ENCODE measurements at places on chromosomes 12 and 14. TPM values are rescaled to one million over a fixed set of nuclear protein-coding genes. Genes with fewer than 3 reads are reported as not detected.

- DNase-seq, result no peak
Observed at GRCh38 chr12:97260786-97261185, 201.8 kb upstream of the RMST start.

Gene CLEC4C
- not detected for total RNA-seq

Gene TAS2R9
- not detected for total RNA-seq

GRCh38 chr14:78367355-78367754 lies 197.2 kb downstream of the NRXN3 start:
- no peak for DNase-seq

GRCh38 chr12:46490635-46491034 lies 118.1 kb upstream of the SLC38A2 start:
- DNase-seq, result no peak

DNA sequence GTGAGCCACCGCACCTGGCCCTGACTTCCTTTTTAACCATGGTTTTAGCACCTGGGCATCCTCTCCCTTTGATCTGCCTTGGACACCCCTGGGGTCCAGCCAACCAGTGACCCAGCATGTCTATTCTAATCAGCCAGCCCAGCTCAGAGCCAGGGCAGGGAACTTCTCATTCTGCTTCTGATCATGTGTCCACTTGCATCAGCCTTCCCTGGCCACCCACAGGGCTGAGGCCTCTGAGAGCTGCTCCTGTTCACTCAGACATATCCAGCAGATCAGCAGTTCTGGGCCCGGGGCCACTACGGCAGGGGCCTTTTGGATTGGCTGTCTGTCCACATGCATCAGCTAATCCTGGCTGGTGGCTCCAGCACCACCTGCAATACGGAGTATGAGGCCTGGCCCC lies 117.9 kb upstream of the MAP1LC3B2 start:
- DNase-seq, result no peak

DNA sequence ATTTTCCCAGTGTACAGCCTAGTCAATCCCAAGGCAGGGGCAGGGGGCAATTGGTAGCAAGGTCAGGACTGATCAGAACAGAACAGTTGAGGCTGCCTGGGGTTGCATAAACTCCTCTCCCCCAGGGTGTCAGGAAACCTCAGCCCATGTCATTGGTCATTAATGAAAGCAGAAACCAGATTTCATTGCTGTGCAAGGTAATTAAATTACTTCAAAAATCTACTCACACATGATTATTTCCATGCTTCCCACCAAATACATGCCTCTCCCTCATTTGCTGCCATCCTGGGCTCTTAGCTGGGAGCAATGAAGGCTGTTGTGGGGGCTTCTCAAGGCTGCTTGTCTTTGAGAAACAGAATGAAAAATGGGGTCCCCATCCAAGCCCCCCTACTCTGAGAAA lies 124.2 kb downstream of the PHETA1 start:
- DNase-seq, result no peak

DNA sequence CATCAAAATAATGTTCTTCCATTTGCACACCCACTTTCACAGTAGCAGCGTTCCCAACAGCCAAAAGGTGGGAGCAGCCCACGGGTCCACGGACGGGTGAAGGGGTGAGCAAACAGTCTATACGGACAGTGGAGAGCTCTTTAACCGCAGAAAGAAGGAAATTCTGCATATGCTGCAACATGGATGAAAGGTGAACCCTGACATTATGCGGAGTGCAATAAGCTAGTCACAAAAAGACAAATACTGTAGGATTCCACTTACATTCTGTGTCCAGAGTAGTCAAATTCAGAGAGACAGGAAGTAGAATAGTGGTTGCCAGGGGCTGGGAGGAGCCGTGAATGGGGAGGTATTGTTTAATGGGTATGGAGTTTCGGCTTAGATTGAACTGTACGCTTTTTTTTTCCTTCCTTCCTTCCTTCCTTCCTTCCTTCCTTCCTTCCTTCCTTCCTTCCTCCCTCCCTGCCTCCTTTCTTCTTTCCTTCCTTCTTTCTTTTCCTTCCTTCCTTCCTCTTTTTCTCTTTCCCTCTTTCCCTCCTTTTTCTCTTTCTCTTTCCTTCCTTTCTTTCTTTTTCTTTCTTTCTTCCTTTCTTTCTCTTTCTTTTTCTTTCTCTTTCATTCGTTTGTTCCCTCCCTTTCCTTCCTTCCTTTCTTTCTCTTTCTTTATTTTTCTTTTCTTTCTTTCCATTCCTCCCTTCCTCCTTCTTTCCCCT lies 15.8 kb upstream of the ANKRD9 start:
- no peak for DNase-seq

GRCh38 chr12:122394626-122395194 lies 27.8 kb downstream of the CLIP1 start:
- peak; percentile 25 for DNase-seq

Gene PLBD2
- total RNA-seq, result 28.9 TPM

DNA sequence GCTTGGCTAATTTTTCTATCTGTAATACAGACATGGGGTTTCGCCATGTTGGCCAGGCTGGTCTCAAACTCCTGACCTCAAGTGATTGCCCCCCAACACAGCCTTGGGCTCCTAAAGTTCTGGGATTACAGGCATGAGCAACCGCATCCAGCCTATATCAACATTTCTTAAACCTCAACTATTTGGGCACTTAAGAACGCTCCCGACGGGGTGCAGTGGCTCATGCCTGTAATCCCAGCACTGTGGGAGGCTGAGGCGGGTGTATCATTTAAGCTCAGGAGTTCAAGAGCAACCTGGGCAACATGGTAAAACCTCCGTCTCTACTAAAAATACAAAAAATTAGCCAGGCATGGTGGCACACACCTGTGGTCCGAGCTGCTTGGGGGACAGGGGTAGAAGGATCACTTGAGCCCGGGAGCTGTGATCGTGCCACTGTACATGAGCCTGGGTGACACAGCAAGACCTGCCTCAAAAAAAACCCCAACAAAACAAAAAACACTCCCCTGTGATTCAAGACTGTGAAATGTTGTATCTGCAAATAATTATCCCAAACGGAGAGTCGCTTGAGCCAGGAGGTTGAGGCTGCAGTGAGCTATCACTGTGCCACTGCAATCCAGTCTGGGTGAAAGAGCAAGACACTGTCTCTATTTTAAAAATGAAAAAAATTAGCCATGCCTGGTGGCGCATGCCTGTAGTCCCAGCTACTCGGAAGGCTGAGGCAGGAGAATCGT lies 21.5 kb downstream of the PPTC7 start:
- no peak for DNase-seq

DNA sequence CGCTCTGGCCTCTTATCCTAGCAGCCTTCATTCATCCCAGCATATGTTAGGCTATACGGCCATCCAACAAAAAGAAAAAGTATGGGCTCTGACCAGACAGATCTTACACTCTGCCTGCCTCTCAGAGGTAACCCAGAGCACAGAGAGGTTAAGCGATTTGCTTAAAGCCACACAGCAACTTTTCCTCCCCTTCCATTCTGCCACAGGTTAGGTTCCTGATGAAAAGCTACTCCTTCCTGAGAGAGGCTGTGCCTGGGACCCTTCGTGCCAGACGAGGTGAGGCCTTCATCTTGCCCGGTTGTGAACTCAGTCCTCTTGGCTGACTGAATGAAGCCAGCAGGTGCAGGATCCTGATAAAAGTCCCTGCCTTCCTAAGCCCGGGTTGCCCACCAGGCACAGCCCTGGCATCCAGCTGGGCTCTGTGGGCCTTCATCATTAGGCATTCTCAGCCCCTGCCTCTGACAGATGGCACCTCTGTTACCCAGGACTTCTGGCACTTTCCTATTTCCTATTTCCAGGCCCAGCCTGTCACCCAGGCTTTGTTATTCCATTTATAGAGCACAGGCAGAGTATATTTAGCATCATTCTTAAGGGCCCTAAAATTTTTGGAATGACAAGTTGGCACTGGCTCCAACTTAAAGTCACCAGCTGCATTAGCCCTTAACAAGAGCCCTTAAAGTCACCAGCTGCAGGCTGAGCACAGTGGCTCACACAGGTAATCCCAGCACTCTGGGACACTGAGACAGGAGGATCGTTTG lies 12.8 kb downstream of the SOAT2 start:
- DNase-seq, result no peak

- DNase-seq, result no peak
Observed at GRCh38 chr12:130990034-130990433, 36.3 kb downstream of the ADGRD1 start.

DNA sequence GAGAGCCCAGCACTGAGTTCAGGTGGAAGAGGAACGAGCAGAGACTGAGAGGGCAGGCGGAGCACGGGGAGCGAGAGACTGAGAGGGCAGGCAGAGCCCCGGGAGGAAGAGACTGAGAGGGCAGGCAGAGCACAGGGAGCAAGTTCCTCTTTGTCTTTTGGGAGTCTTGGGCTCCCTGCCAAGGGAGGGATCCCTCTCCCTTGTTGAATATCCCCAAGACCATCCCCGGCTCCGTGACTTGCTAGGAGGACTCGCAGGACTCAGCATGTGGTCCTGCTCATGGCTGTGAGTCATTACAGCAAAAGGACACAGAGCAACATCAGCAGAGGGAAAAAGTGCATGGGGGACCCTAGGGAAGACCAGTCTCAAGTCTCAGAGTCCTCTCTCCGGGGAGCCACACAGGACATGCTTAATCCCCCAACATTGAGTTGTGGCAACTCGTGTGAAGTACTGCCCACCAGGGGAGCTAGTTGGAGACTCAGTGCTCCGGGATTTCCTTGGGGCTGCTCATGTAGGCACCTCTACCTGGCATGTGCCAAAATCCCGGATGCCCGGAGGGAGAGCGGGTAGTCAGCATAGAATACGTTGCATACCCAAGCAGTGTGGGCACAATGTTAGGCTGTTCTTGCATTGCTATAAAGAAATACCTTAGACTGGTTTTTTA lies 81.0 kb downstream of the CCDC92 start:
- no peak for DNase-seq

- no peak for DNase-seq
Observed at GRCh38 chr14:27372771-27373170, 774.9 kb upstream of the NOVA1 start.

- no peak for DNase-seq
Observed at GRCh38 chr12:94545935-94546771, 86.5 kb upstream of the CEP83 start.

Gene RNU6-8
- not detected for total RNA-seq

- DNase-seq, result no peak
Observed at GRCh38 chr14:86481104-86481503, 951.2 kb downstream of the FLRT2 start.

DNA sequence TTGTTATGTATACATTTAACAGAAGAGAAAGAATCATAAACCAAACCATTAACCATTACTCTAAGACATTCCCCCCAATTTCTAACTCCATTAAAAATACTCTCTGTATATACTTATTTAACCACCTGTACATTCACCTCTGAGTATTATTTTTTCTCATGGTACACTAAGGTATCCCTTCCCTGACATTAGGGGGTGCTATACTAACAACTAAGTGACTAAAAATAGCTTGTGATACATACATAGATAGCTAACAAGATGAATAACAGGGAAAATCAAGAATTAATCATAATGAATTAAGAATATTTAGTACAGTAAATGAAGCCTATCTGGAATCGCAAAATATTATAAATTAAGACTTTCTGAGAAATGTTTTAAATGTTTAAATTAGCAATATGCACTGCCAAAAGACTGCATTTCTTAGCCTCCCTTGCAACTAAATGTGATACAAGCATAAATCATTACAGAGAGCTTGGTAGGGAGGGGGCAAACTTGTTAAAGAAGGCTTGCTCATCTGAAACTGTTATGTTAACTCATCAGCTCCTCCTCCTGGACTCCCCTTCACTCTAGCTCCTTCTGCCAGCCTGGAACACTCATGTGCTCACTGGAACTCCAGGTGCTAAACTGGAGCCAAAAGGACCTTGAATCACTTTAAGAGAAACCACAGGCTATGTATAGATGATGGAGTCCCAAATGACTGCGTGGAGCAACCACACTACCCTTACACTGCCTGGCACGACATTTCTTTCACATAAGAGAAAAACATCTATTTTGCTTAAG lies 14.9 kb downstream of the C2CD5 start:
- no peak for DNase-seq

Gene AGAP2
- 6.5 TPM for total RNA-seq

DNA sequence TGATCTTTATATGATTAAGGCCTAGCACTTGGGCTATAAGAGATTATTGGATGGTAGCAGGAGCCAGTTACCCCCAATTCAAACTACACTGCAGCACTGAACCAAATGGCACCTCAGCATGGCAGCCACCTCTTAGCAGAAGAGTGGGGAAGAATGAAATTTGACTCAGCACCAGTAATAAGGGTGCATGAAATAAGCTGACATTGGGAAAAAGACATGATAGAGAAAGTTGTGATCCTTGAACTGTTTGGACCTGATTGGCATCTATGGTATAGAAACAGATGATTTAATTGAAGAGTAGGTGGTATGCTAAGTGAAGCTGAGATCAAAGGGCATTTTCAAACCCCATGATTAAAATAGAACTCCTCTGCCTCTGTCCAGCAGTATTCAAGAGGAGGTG lies 389.5 kb downstream of the FOXG1 start:
- DNase-seq, result no peak

Gene CLMN
- 3.7 TPM for total RNA-seq

- DNase-seq, result no peak
Observed at GRCh38 chr14:34775342-34775741, 60.9 kb upstream of the CFL2 start.

Gene GPR68
- total RNA-seq, result 0.41 TPM

DNA sequence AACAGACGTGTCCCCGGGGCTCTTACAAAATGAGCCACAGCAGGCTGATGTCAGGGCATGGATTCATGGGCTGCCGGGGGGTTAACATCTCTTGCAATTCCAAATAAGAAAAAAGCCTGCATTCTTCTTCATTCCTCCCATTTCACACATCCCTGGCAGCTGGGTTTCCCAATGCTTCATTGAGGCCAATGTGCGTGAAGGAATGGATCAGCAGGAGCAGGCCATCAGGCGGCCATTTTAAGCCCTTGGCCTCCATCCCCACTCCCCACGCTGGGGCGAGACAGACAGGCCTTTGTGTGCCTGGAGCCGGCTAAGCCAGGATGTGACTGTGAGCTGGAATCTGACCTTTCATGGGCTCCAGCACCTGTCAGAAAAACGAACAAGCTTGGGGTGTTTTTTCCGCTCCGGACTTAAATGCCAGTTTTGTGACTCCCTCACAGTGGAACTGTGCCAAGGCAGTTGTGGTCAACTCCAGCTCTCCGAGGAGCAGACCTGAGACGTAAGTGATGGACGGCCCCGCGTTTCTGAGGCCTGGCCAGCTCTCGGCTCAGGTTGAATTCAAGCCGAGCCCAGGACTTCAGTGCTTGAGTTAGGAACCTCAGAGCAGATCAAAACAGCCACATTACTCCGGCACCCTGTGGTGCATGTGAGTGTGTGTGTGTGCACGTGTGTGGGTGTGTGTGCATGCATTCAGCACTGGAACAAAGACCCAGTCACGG lies 133.1 kb downstream of the TMEM30B start:
- no peak for DNase-seq

Gene SMOC1
- 4.4 TPM for total RNA-seq

DNA sequence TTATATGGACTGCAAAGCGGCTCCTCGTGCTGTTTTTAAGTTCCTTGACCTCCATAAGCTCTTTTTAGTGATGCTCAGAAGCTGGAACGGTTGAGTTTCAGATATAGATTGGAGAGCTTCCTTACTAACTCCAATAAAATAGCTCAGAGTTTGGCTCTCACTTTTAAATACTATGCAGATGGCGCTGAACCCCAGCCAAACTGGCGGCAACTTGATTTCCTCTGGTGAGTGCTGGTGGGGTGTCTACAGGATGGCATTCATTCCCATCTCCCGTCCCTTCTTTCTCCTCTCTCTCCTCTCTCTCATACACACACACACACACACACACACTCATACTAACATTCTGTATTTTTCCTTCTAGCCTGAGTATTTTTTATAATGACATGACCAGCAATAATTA lies 346.3 kb downstream of the ETNK1 start:
- DNase-seq, result no peak
